ENCODE measurements at places on chromosomes 1 and 21.

DNA sequence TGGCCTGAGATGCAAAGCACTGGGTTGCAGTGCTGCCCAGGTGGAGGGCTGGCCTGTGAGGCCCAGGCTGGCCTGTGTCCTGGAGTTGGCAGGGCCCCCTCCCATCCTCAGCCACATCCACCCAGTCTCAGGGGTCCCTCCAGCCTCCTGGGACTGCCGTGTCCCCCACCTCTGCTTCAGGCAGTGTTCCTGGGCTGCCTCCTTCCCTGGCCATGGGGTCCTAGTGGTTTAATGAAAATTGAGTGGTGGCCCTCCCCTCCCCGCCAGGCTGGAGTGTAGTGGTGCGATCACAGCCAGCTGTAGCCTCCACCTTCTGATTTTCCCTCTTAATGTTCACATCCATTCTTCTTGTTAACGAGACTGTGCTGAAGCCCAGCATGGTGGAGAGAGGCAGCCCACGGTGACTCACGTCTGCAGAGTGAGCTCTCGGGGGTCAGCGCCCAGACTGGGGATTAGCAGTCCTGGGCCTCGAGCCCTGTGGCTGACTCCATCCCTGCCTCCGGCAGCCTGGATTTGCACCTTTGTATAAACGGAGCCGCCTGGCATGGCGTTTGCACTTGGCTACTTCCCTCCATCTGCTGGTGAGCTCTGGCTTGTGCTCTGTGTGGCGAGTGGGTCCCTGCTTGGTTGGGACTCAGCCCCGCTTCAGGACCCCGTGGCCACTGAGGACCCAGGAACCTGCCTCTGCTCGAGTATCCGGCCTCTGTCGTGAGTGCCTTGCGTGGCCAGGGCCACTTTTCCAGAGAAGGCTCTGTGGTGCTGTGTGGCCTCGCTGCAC lies 6.9 kb downstream of the MIB2 start:
- no peak for DNase-seq

- DNase-seq = no peak
Observed at GRCh38 chr1:3759164-3759563, 6.9 kb downstream of the CCDC27 start.

- DNase-seq = peak; percentile 73
Observed at GRCh38 chr1:155134880-155135414, 705 bp upstream of the SLC50A1 start.

DNA sequence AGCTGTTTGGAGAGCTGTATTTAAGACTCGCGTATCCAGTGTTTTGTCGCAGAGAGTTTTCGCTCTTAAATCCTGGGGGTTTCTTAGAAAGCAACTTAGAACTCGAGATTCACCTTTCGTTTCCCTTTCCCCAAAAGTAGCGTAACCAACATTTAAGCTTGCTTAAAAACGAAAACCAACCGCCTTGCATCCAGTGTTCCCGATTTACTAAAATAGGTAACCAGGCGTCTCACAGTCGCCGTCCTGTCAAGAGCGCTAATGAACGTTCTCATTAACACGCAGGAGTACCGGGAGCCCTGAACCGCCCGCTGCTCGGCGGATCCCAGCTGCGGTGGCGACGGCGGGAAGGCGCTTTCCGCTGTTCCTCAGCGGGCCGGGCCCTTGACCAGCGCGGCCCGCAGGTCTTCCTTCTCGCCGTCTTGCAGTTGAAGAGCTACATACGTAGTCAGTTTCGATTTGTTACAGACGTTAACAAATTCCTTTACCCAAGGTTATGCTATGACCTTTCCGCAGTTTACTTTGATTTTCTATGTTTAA lies 1.9 kb downstream of the OLIG1 start:
- no peak for DNase-seq

DNA sequence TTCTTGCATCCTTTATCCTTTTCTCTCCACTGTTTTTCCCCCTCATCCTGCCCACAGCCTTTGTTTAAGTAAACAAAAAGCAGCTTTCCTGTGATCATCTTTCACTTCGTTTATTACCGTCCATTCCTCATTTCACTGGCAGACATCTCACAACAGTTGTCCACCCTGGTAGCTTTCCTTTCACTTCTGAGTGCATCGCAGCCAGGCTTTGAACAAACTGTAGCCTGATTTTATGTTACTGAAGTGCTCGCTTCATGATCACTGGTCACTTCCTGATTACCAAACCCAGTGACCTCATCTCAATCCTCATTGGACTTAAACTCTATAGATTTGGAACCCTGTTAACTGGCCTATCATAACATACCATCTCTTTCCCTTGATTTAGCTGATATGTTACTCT lies 67.7 kb downstream of the SDCCAG8 start:
- DNase-seq = no peak

- no peak for DNase-seq
Observed at GRCh38 chr1:115327270-115327669, 10.8 kb downstream of the NGF start.

DNA sequence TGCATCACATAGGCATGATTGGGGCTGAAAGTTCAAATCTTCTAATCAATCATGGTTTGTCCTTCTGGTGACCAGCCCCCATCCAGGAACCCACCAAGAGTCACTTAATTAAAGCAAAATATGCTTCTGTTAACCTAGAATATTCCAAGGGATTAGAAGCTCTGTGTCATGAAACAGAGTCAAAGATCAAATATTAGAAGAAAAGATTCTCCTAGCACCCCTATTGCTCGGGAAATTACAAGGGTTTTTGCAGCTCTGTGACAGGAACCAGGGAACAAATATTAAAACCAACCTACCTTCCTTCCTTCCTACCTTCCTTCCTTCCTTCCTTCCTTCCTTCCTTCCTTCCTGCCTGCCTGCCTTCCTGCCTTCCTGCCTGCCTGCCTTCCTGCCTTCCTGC lies 31.8 kb upstream of the ACTN2 start:
- no peak for DNase-seq

GRCh38 chr1:177306981-177307380 lies 136.2 kb downstream of the BRINP2 start:
- DNase-seq = no peak

- no peak for DNase-seq
Observed at GRCh38 chr1:227270554-227270953, 47.7 kb downstream of the CDC42BPA start.

DNA sequence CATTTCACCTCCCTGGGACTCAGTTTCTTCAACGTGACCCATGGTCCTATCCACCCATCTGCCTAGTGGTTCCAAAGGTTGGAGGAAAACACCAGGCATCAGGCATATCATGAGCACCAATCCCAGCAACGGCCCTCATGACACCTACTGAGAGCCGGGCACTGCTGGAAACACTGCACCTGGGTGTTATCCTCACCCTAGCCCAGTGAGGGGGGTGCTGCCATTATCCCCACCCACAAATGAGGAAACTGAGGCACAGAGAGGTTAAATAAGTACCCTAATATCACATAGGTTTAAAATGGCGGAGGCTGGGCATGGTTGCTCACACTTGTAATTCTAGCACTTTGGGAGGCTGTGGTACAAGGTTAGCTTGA lies 206.9 kb downstream of the MATN1 start:
- DNase-seq = no peak

DNA sequence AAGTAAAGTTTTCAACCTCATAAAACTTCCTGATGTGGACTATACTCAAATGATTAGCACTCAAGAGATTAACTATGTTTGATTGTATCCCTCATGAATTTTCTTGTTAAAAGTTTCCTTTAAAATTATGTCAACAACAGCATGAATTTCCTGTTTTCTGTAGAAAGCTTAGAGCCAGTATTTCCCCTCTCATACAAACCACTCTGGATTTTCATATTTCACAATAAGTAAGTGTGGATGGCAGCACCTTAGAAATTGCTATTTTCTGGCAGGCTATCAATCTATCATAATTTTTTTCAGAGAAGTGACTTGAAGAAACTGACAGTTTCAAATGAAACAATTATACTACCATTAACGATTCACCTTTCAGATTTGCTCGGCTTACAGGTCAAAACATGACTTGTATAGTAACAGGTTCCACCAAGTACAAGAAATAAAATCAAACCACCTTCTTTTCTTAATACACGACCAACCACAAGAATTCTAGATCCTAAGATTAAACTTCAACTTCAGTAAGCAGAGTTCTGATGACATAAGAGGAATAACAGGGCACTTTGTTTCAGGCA lies 20.8 kb downstream of the ELK4 start:
- no peak for DNase-seq

GRCh38 chr1:33080373-33080772 lies 580 bp upstream of the AZIN2 start:
- DNase-seq = no peak

GRCh38 chr1:2279210-2279639 lies 51.1 kb downstream of the SKI start:
- DNase-seq = no peak

DNA sequence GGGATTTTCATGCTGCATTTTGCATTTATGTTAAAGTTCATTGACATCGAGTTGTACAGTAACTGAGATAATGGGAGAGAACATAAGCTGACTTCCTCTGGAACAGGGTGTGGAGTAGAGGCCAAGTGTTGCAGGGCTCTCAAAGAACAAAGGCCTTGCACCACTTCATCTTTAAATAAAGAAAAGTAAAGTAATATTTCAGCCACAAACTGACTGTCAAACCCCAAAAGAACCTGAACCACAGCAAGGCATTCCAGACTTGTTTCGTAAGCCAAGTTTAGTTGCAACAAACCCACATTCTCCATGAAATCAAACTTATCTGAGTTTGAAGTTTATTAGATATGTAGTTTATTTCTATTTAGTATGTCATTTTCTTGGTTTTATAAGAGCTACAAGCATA lies 19.1 kb upstream of the HMGCS2 start:
- DNase-seq = no peak

GRCh38 chr1:179031855-179032513 lies 6.3 kb downstream of the FAM20B start:
- DNase-seq = peak; percentile 60

GRCh38 chr1:117171900-117172511 lies 38.7 kb downstream of the VTCN1 start:
- no peak for DNase-seq

- DNase-seq = no peak
Observed at GRCh38 chr1:32241001-32241763, 5.8 kb upstream of the FAM167B start.

- DNase-seq = no peak
Observed at GRCh38 chr1:67942274-67942673, 108.2 kb downstream of the DIRAS3 start.

- DNase-seq = peak; percentile 81
Observed at GRCh38 chr1:114670083-114671010, 498 bp upstream of the DENND2C start.

GRCh38 chr1:215113776-215114153 lies 31.2 kb downstream of the KCNK2 start:
- no peak for DNase-seq

- no peak for DNase-seq
Observed at GRCh38 chr1:1351511-1352427, 2.6 kb upstream of the DVL1 start.

DNA sequence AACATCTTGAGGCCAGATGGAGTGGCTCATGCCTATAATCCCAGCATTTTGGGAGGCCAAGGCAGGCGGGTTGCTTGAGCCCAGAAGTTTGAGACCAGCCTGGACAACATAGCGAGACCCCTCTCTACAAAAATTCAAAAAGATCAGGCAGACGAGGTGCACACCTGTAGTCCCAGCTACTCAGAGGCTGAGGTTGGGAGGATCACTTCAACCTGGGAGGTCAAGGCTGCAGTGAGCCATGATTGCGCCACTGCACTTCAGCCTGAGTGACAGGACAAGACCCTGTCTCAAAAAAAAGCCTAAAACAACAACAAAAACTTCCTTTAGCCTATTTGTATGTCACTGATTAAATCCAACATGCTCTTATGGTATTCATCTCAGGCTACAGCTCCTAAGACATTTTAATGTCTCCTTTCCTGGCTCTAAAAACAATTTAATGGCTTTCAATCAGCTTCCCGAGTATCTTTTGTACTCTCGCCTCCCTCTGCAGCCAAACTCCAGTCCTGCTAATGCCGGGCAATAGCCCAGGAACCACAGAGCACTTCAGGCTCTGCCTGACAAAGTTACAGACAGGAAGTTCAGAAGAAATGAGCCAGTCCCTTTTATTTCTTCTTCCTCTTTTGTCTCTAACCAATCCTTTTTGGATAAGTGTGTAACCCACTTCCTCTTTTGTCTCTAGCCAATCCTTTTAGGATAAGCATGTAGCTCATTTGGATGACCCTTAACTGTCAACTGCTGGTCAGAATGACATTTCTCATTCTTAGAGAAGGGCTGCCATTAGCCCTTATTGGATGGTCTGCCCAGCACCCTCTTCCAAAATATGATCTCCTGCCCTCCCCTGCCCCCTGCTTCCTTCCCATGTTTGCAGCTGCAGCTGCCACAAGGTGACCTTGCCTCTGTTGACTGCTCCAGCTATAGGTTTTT lies 6.6 kb upstream of the DOP1B start:
- DNase-seq = no peak

- no peak for DNase-seq
Observed at GRCh38 chr21:32514275-32515055, 70.9 kb downstream of the TCP10L start.

- no peak for DNase-seq
Observed at GRCh38 chr1:184635980-184636431, 118.7 kb downstream of the EDEM3 start.

DNA sequence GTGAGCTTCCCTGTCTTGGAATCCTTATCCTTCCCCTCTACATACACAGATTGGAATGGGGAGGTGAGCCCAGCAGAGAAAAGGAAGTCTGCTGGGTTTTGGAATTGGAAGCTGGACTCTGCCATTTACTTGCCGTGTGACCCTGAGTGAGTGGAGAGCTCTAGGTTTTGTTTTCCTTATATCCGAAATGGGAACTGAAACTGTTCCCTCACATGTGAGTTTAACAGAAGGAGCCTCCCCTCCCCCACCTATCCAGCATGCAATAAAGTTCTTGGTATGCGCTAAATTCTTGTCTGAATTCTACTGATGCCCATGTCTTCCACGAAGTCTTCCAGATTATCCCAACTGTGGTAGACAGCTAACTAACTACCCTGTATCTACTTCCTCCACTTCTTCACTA lies 58.7 kb downstream of the NENF start:
- DNase-seq = no peak

GRCh38 chr1:14103878-14104430 lies 404.0 kb downstream of the PRDM2 start:
- no peak for DNase-seq

GRCh38 chr1:27940870-27941560 lies 6.2 kb downstream of the SMPDL3B start:
- peak; percentile 48 for DNase-seq

- no peak for DNase-seq
Observed at GRCh38 chr1:9278116-9278515, 14.6 kb upstream of the SPSB1 start.

DNA sequence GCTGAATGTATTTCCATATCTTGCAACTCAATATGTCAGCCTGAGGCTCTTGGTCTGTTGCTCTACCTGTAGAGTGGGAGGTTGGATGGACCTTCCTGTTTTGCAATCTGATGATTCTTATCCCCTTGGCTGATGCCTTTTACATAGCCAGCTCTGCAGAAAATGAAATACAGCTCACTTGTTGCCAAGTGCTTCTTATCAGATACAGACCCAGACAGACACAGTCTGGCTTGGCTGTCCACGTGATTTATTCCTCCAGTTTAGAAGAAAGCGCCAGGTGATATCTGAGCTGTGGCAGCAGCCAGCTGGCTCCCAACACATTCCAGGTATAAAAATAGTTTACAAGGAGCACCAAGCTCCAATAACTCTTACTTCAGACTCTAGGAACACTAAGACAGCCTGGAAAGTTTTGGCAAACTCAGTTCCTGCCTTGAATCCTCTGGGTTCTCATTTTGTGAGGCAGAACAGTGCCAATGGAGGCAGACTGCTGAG lies 479.2 kb upstream of the USP24 start:
- DNase-seq = no peak

GRCh38 chr1:29962831-29963247 lies 726.5 kb downstream of the PTPRU start:
- no peak for DNase-seq

All from hematopoietic multipotent progenitor cell treated with erythropoietin and hydrocortisone succinate and interleukin-3 and kit ligand, for 15 days (in vitro differentiated cells).